ENCODE measurements at places on chromosomes 4 and X.

DNA sequence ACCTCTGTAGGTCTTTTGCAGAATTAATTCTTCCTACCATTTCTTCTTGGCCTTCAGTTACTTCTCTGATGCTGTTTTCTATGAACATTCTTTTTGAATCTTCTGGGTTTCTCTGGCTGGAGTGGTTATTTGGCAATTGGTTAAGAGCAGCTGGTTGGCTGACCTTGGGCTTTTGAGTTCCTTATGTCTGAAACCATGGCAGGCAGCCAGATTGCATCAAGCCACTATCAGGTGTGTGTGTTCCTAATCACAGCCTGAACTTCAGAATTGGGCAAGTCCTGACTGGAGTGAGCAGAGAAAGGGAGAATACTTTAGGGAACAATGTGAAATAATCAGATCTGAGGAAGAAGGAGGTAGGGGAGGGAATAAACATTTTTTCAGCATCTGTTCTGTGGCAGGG, 90.2 kb downstream of the ARHGAP10 start:
- peak; percentile 95 for DNase-seq

- no peak for DNase-seq
Measured at GRCh38 chr4:182823576-182823975, 93.6 kb downstream of the DCTD start.

- no peak for DNase-seq
Measured at GRCh38 chr4:27429364-27429871, 568.8 kb downstream of the STIM2 start.

DNA sequence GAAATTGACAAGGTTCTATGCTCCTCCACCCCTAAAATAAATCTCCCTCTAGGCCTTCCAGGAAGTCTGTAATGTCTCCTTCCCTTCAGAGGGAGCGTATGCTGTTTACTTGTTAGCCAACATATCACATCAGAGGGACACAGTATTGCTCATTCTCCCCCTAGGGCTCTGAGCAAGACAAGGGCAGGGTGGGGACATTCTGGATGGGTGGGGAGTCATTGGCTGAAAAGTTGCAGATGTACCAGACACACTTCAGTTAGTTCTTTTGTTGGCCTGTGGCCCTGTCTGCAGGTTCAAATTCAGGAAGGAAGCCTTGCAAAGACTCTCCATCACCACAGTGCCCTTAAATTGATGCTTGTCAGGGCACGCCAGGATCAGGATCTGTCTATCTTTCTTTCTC, 106.3 kb upstream of the TEX13D start:
- DNase-seq = no peak

GRCh38 chr4:146271466-146271865, 57.1 kb downstream of the REELD1 start:
- no peak for DNase-seq

DNA sequence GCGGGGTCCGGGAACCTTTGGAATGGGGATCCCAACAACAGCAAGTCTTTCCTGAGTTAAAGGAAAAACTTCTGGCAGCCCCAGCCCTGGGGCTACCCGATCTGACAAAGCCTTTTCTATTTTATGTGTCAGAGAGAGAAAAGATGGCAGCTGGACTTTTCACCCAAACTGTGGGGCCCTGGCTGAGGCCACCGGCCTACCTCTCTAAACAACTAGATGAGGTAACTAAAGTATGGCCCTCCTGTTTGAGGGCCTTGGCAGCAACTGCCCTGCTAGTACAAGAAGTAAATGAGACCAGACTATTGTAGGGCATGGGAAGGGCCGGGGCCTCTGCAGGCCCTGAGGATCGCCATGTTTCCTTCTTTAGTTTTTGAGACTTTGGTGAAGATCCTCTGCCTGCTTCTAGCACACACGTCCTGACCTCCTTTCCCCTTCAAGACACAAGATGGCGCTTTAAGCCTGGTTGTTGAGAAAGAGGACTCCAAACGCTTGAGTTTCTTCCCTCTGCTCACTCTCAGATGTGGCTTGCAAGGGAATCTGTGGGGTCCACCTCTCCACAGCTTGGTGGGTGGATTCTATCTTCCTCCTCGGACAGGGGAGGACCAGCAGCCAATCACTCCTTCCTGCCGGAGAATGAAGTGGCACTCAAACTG, 18.5 kb upstream of the DRD5 start:
- DNase-seq = peak; percentile 93

DNA sequence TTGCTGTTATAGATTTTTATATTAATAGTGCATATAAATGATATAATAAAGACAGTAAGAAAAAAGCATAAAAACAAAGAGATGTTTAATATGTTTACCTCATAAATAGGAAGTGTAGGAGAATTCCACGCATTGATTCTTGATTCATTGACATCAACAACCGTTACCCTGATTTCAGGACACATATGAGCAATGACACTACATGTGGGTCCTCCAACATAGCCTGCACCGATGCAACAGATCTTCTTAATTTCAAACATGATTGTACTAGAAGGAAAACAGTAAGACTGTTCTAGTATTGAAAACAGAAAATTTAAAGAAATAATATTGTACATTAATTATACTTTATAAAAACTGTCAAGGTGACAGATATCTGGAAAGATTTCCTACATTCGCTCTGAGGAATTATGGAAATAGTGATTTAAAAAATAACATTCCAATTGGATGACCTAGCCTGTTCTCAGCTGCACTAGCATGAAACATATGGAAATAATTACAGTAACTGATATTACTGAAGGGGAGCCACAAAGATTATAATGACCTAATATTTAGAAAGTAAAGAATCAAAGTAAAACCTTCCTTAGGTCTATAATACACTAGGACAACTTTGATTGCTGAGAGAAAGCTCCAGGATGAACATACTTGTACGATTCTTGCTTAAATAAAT, 5.9 kb downstream of the UGDH start:
- DNase-seq = peak; percentile 69

GRCh38 chr4:167290678-167291077, 56.4 kb upstream of the SPOCK3 start:
- DNase-seq = peak; percentile 27

Measured in choroid plexus epithelial cell (primary cell).